ENCODE measurements at places on chromosomes 12 and 14.

- no peak for DNase-seq
These were observed 7.4 kb downstream of the PTPN21 start for GRCh38 chr14:88547386-88547780.

GRCh38 chr14:34707722-34708121 is 6.7 kb downstream of the CFL2 start:
- no peak for DNase-seq

DNA sequence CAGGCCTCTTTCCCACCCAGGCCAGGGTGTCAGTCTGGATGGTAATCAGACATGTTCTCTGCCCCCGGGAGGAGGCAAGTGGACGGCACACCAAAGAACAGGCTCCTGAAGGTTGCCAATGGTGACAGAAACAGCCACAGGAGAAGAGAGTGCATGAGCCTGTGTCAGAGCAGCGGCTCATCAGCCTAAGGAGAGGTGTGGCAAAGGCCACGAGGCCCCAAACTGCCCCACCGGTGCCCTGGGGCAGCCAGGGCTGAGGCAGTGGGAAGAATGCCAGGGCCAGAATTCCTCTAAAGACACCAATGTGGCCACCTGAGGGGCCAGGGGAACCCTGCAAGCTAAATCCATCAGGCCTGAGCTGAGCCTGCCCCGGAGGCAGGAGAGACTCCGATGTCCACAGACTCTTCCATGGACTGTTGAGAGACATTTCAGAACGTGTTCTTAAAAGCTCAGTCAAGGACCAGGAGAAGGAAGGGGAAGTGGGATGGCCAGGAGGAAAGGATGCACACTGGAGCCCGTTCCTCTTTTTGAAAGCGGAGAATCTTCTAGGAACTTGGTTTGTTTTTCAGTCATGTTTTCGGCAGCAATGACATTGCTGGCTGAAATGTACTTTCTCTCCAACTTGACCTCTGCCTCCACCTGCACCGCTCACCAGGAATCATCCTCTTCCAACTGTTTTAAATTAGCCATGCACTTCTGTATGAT is 176.3 kb upstream of the FKBP4 start:
- DNase-seq = no peak

- DNase-seq = no peak
These were observed 19.0 kb downstream of the NOC4L start for GRCh38 chr12:132163041-132163910.

GRCh38 chr12:42291680-42292079 is 34.2 kb downstream of the ZCRB1 start:
- no peak for DNase-seq

DNA sequence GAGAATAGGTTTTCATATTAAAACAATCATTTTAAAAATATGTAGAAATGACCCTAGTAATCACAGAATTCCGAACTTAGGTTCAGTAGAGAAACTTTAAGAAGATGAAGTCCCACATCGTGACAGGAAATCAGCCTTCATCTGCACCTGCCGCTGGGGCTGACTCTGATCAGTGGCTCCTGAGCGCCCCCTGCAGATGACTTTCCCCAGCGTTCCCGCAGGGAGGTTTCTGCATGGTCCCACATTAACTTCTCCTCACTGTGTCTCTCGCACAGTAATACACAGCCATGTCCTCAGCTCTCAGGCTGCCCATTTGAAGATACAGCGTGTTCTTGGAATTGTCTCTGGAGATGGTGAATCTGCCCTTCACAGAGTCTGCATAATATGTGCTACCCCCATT is 1131.1 kb downstream of the TMEM121 start:
- no peak for DNase-seq

GRCh38 chr14:39034481-39035296 is 68.3 kb downstream of the SEC23A start:
- no peak for DNase-seq

DNA sequence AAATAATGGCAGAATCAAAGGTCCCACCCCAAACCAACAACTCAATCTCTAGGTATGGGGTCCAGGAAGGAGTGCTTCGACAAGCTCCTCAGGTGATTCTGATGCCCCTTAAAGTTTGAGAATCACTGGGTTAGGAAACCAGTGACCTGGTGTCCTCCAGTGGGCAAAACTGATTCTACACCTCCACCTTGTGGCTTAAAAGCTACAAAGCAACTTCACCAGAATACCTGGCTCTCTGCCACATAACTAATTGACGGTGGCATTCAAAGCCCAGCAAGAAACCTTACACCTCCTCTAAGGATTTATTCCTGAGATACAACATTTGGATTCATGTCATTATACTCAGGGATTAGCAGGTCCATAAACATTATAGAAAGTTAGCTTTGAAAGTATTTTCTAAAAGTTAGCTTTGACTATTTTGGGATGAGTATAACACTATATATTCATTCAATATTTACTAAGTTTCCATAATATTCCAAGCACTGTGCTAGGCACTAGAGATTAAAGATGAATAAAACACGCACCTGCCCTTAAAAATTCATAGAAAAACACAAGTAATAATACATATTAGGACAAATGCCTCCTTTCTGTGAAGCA is 45.4 kb downstream of the DCAF5 start:
- DNase-seq = peak; percentile 3

DNA sequence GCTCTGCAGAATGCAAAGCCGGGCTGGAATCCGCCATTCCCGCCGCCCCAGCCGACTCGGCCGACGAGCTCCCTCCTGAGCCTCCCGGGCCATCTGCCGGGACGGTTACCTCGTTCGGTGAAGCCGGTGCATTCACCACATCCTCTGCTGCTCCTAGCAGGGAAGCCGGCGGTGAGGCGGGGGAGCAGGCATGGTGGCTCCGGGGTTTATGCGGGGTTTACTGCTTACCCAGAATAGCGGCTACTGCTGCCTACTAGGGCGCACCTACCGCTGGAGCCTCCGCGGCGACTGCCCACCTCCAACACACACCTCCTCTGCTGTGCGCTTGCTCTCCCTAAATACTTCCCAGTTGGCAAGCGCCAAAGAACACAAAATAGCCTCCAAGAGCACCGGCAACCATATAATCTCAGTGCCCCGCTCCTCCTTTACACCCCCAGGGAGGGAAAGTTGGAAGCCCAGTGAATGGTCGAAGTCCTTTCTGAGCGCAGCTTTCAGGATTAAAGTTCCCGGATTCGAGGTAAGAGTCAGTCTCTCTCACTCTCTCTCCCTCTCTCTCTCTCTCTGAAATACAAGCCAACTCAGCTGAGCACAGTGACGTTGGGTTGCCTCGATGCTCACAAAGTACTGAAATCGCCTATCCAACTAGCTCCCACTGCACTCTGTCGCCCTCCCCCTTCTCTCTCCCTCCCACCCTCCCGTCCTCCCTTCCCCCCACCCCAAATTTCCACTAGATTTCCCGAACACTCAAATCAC is at the start of gene TBX5:
Gene TBX5 (minus strand): TSS at position 626 of the 753 bp plus-strand sequence. CDS start 2,246 bp downstream, outside the sequence.
- DNase-seq = no peak

DNA sequence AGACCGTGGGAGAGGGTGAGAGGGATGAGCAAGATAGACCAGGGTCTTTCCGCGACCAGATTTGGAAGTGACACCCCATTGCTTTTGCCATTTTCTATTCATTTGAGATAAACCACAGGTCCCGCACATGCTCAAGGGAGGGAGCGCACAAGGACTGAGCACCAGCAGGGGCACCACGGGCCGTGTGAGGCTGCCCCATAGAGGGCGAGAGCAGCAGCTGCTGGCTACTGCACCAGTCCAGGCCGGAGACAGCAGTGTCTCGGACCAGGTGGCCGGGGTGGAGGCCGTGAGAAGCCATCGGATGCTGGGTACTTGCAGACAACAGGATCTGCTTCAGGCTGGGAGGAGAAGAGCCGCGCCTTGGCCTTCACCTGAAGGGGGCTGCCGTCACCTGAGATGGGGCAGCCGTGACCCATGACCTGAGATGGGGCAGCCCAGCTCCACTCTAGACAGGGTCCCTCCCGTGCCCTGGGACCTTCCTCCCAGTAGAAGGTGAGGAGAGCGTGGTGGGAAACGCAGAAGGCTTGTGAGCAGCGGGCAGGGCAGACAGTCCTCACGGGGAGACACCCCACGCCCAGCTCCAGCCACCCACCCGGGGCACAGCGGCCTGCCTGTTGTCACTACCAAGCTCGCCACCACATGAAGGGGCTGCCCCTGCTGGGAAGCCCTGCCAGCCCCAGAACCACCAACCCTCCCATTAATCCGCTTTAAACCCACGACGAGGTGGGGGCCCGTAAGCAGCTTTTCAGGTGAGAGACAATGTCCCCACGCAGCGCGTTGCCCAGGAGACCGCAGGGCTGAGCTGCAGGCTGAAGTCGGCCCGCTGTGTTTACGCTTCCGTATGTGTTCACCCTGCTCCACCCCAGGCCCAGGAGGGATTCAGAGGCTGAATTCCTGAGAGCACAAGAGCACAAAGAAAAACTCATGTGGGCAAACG is 61.7 kb upstream of the FBRSL1 start:
- no peak for DNase-seq

Measured in stimulated activated CD4-positive, alpha-beta T cell treated with anti-CD3 and anti-CD28 coated beads, Interleukin-15, amount 100 ng/mL, for 1 hour (primary cell).